ENCODE measurements at places on chromosomes 4 and X. TPM values are rescaled to one million over a fixed set of nuclear protein-coding genes. Genes with fewer than 3 reads are reported as not detected.

GRCh38 chr4:159446266-159446976 lies 343.5 kb downstream of the RAPGEF2 start:
- H3K4me3 ChIP-seq: no peak overlapping the region
- no peaks in the 10 kb centered on the region for H3K36me3 ChIP-seq
- H3K27ac ChIP-seq: no peak overlapping the region

DNA sequence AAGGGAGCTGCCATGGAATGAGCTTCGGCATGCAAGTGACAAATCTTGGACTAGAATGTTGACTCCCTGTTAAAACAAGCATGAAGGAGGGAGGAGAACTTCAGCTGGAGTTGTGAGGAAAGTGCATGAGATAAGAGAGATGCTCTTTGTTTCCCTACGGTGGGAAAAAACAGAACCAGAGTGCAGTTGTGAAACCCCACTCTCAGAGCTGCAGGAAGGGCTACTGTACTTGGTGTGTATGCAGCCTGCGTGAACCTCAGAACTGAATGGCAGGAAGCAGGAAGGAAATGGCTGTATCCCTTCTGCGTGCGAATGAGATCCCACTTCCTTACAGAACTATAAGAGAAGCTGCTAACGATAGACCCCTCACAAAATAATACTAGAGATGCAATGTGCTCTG lies 57.2 kb downstream of the EGF start:
- no peak overlapping the region for H3K4me3 ChIP-seq
- H3K27me3 ChIP-seq: no peaks in the 10 kb centered on the region
- no peaks in the 10 kb centered on the region for H3K36me3 ChIP-seq
- DNase-seq: no peak

DNA sequence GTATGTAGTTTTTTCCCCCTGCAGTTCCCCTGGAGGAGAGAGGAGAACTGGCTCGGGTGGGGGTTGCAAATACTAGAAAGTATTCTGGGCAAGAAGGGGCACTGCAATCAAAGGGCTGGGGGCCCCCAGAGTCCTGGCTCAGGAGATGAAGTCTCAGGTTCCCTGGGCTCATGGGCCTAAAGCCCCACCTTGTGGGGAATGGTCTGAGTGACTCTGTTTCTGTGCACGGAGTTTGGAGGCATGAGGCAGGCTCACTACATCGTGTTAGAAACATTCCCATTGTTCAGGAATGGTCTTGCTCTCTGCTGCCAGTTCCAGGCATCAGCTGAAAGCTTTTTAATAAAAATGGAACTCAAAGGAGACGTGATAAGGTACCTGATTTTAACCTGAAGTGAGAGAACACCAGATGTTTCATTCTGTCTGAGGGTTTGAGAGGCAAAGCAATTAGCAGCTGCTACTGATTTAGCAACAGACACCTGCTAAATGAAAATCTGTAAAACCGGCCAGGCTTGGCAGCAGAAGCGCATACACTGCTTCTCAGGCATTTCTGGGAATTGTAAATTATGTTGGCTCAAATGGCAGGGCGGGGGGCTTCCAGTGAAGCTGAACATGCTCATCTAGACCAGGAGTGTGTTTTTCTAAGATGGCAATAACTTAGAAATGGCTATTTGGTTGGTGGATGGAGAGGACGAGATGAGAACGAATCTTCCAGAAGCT lies 122.7 kb downstream of the TMEM164 start:
- no peak overlapping the region for H3K4me3 ChIP-seq
- no peak for DNase-seq
- H3K27ac ChIP-seq: no peak overlapping the region
- no peaks in the 10 kb centered on the region for H3K4me1 ChIP-seq
- H3K27me3 ChIP-seq: no peaks in the 10 kb centered on the region
- H3K36me3 ChIP-seq: no peaks in the 10 kb centered on the region

Gene COX7B2
- total RNA-seq: not detected

Gene TMEM255A
- total RNA-seq: 4.0 TPM

Gene PAK3
- total RNA-seq: 0.70 TPM
